Activated CD4-positive, alpha-beta T cell treated with anti-CD3 and anti-CD28 coated beads, Interleukin-2, amount 10 ng/mL, durations not matched to agents 7 days and 5 days (primary cell): ENCODE measurements at places on chromosomes 7 and 10.
A peak's percentile ranks its signal among the peaks of the same experiment; 100 is the strongest.

DNA sequence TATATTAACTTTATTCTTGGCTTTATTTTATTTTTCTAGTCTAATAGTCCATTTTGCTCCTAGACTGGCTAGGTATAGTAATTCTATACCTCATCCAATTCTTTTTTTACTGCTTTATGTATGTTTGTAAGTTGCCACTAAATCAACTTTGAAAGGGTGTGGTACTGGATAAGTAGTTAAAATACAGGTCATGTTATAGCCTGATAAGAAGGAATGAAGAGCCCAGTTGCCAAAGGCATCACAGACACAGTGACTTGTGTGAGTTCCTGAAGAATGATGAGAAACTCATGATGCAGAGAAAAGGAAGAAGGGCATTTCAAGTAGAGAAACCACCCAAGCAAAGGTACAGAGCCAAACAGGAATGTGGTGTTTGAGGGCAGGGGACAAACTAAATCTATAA is 27.3 kb downstream of the NAPEPLD start:
- no peak for DNase-seq

DNA sequence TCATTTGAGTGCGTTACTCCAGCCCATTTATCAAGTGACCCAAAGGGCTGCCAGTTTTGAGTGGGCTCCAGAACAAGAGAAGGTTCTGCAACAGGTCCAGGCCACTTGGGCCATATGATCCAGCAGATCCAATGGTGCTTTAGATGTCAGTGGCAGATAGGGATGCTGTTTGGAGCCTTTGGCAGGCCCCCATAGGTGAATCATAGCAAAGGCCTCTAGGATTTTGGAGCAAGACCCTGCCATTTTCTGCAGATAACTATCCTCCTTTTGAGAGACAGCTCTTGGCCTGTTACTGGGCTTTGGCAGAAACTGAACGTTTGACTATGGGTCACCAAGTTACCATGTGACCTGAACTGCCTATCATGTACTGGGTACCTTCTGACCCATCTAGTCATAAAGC is 358.8 kb upstream of the SEMA3C start:
- no peak for DNase-seq

- no peak for DNase-seq
Measured at GRCh38 chr7:2140216-2141020, 92.3 kb downstream of the MAD1L1 start.

DNA sequence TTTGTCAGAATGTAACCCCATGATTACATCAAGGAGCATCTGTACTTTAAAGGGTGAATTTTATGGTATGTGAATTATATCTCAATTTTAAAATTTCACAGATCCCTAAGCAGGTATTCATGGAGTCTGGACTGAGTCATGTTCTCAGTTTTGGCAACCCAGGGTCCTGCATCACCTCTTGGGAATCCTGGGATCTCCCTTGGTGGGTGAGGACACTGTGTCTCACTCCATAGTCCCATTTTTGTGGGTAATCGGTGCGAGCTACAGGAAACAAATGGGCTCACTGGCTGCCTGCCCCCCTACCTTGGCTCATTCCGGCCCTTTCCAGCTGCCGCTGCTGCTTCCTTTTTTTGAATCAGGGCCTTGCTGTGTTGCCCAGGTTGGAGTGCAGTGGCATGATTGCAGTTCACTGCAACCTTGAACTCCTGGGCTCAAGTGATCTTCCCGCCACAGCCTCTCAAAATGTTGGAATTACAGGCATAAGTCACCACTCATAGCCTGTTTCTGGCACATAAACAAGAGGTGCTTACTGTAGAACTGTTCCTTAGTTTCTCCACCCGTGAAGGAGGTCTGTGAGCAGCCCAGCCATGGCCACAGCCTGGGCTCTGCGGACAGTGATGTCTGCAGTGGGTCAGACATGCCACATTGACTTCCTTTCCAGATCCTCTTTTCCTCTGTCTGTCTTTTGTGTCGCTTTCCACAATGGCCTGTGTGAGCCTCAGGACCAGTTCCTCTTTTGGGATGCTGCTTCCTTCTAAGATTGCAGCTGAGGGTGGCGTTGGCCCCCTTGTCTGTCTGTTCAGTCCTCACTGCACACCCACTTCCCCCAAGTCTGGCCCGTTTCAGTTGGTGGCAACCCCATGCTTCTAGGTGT is 14.5 kb downstream of the PALD1 start:
- no peak for DNase-seq

DNA sequence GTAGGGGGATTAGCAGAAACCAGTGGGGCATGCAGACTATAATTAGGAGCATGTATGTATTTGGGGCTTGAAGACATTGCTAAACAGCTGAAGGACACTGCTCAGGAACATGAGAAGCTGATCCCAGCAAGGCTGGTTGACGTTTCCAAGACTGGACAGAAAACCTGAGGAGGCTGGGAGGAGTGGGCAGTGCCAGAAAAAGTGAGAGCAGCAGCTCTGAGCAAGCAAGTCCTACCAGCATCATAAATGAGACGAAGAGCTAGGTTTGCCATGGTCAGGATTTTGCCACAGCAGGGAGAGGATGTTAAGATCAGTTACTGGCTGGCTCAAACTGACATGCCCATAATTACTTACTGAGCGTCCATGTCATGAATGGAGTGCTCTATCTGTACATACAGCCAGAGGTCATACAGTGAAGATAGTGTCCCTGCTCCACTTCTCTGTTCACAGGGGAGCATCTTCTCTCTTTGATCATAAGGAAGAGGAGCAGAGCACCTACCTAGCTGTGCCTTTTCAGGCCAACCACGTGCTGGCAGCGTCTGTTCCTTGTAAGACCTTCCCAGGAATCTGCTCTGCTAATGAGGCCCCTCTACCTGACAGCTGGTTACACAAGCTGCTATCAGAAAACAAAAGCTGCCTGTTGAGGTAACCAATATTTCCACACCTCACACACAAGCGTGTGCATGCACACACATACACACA is 44.7 kb downstream of the PDE1C start:
- DNase-seq = no peak

DNA sequence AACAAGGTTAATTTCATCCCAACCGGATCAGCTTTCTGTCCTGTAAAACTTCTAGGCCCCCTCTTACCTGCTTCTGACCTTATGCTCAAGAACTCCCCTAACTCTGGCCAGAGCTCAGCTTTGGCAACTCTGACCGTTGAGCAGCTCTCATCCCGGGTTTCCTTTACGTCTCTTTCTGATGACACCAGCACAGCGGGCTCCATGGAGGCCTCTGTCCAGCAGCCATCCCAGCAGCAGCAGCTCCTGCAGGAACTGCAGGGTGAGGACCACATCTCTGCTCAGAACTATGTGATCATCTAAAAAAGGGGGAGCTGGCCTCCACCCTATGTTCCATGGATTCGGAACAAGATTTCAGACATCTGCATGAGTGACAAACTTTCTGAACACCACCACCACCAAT is 117.6 kb downstream of the GLCCI1 start:
- DNase-seq = no peak

GRCh38 chr7:2138146-2138765 is 94.5 kb downstream of the MAD1L1 start:
- peak; percentile 71 for DNase-seq

- no peak for DNase-seq
Measured at GRCh38 chr7:52726493-52726892, 308.9 kb upstream of the POM121L12 start.

GRCh38 chr7:41476460-41476803 is 226.5 kb downstream of the INHBA start:
- DNase-seq = no peak

DNA sequence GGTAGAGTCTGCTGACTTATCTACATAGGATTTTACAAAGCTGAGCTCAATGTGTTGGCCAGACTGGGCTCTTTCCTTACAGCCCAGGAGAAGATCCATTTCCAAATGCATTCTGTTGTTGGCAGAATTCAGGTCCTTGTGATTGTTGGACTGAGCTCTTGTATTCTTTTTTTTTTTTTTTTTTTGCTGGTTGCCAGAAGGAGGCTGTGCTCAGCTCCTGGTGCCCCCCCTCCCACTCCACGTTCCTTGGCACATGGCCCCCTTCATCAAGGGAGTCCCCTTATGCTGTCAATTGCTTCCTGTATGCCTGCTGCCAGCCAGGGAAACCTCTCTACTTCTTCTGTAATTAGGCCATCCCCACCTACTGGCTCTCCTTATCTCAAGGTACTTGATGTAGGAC is 518.1 kb upstream of the AKR1E2 start:
- no peak for DNase-seq

DNA sequence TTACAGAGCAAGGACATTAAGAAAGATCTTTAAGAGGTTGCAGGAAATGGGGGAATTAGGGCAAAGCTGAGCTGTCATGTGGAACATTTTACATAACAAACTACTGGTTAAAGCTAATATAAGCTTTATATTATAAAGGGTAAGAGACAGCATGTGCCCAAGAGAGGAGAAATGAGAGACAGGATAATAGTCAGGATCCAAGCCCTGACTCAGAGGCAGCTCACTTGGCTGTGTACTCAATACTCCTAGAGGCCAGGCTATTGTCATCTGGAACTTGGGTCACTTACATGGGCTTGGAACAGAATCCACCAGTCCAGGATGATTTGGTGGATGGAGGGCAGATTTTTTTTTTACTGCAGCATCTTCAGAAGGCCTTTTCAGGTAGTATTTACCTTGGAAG is 418.6 kb upstream of the ZMIZ1 start:
- no peak for DNase-seq

GRCh38 chr7:136009488-136010079 is 32.4 kb upstream of the MTPN start:
- no peak for DNase-seq

DNA sequence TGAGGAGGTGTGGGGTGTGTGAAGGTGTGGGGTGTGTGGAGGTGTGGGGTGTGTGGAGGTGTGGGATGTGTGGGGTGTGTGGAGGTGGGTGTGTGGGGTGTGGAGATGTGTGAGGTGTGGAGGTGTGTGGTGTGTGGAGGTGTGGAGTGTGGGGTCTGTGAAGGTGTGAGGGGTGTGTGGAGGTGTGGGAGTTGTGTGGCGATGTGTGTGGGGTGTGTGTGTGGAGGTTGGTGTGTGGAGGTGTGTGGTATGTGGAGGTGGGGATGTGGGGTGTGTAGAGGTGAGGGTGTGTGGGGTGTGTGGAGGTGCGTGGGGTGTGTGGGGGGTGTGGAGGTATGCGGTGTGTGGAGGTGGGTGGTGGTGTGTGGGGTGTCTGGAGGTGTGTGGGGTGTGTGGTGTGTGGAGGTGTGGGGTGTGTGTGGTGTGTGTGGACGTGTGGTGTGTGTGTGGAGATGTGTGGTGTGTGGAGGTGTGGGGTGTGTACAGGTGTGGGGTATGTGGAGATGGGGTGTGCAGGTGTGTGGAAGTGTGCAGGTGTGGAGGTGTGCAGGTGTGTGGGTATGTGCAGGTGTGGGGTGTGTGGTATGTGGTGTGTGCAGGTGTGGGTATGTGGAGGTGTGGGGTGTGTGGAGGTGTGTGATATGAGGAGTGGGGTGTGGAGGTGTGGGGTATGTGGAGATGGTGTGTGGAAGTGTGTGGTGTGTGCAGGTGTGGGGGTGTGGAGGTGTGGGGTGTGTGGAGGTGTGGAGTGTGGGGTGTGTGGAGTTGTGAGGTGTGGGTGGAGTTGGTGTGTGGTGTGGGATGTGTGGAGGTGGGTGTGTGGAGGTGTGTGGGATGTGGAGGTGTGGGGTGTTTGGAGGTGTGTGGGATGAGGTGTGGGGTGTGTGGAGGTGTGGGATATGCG is 34.5 kb downstream of the SPDYE17 start:
- DNase-seq = no peak

DNA sequence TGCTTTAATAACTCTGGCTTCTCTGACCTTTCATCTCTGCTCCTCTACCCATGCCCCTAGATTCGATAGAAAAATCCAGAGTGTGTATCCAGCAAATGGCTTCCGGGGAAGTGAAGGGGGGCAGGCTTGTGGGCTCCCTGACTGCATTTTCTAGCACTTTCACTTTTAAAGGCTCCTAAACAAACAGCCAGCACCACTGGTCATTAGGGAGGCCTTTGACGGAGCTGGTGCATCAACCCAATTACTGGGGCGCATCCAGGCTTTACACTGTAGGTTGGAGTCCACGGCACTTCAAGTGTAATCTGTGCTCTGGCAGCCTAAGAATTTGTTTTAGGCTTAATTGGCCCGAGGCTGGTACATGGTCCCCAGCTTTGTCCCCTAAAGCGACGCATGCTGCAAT is 291.9 kb downstream of the GFRA1 start:
- no peak for DNase-seq

GRCh38 chr7:43104874-43105520 is 7.5 kb upstream of the HECW1 start:
- no peak for DNase-seq

DNA sequence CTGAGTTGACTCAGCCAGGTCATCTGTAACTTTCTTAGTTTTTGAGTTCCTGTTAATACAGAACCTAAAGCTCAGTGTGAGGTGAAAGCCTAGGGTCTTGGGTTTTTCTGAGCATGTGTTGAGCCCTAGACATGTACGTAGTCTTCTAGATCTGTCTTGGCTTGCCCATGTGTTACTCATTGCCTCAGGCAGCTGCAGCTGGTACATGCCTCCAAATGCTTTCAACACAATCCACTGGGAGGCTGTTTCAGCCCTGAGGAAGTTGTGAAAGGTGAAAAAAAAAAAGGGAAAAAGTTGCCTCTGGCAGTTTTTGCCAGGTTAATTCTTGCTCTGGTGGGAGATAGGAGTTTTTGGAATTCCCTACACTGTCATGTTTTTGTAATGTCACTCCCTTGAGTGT is 134.6 kb downstream of the RNF216 start:
- no peak for DNase-seq

DNA sequence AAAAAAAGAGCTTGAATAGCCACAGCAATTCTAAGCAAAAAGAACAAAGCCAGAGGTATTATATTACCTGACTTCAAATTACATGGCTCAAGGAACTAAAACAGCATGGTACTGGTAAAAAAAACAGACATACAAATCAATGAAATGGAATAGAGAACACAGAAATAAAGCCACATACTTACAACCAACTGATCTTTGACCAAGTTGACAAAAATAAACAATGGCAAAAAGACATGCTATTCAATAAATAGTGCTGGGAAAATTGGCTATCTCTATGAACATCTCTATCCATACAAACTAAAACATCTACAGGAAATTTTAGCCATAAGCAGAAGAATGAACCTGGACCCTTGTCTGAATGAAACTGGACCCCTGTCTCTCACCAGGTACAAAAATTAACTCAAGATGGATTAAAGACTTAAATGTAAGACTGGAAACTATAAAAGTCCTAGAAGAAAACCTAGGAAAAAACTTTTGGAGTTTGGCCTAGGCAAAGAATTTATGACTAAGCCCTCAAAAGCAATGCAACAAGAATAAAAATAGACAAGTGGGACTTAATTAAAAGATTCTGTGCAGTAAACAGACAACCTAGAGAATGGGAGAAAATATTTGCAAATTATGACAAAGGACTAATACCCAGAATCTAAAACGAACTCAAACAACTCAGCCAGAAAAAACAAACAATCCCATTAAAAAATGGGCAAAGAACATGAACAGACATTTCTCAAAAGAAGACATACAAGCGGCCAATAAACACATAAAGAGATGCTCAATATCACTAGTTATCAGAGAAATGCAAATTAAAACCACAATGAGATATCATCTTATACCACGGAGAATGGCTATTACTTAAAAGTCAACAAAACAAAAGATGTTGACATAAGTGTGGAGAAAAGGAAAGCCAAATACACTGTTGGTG is 72.8 kb upstream of the DDC start:
- no peak for DNase-seq

DNA sequence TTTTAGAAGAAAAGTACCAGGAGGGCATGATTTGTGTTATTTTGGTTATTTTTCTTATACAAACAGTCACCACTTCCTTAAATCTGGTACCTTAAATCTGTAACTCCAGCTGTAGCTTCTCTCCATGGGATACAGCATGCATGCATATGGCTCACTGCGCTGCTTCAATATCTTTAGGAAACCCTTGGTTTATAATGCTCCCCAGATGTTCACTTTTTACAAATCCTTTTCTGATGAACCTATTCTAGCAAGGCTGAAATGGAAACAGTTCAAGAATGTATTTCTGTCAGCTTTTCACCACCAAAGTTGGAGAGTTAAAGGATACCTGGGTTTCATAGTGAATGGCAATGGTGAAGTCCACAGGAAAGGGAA is 50.9 kb downstream of the LAMB4 start:
- no peak for DNase-seq
